Activated CD8-positive, alpha-beta memory T cell treated with anti-CD3 and anti-CD28 coated beads for 1 hour (primary cell): ENCODE measurements at places on chromosomes 2 and 18.

GRCh38 chr2:231600619-231601355, 8.1 kb downstream of the TEX44 start:
- DNase-seq, result no peak

- DNase-seq, result no peak
Measured at GRCh38 chr2:232479341-232480200, 8.1 kb downstream of the ECEL1 start.

DNA sequence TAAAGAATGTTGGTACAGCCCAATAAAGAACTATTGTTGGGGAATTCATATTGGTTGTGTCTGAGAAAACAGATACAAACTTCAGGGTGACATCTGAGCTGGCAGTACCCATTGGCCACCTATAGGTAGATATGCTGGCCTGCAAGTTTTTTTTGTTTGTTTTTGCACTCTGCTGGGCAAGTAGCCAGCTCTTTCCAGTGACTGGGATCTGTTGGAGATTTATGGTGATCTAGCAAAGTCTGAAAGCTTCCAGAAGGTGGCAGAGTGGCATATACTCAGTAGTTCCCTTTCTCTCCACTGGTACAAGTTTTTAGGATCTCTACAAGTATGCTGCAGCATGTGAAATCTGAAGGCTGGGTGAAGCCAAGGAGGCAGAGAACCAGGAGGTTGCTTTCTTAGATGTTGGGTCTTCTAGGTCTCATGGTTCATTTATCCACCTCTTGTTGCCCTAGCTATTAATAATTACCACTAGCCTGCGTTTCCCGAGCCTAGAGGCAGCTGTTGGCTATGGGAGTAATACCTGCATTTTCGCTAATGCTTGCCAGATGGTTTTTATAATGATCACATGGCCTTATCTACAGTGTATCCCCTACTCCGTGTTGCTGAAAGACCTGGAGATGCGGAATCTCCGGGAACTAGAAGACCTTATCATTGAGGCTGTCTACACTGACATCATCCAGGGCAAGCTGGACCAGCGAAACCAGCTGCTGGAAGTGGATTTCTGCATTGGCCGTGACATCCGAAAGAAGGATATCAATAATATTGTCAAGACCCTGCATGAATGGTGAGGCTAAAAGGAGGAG, 9.5 kb downstream of the COPS7B start:
- no peak for DNase-seq

GRCh38 chr2:45469314-45470099, 141.6 kb downstream of the SRBD1 start:
- DNase-seq, result no peak

DNA sequence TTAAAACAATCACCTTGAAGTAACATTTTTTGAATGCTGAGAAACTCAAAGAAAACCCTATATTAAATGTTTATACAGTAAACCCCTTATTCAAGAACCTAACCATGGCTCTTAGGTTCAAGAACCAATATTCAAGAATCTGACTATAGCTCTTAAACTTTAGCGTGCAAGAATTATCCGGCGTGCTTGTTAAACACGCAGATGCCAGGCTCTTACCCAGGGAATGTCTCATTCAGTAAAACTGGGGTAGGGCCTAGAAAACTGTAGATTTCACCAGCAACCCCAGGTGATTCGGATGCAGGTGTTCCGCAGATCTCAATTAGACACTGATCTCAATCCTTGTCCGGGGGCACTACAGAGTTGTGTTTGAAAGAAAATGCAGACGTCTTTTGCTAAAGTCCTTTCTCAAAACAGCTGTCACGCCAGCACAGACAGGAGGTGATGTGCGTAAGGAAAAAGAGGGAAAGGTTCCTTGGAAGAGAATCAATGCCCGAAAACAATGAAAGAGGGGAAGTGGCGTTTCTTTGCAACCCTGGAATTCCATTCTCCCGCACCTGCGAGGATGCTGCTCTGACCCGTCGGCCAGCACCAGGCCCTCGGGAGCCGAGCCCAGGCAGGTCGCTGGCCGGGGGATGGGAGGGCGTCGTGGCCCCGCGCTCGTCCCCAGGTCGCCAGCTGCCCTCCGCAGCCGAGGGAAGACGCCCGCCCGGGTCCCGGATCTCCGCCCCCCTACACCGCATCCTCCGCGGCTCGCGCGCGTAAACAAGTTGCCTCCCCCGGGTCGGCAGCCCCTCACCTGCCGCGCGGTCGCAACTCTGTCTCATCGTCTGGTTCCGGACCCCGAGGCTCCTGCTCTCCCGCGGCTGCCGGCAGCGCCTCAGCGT, 851 bp downstream of the EIF2AK3 start:
- DNase-seq, result no peak

DNA sequence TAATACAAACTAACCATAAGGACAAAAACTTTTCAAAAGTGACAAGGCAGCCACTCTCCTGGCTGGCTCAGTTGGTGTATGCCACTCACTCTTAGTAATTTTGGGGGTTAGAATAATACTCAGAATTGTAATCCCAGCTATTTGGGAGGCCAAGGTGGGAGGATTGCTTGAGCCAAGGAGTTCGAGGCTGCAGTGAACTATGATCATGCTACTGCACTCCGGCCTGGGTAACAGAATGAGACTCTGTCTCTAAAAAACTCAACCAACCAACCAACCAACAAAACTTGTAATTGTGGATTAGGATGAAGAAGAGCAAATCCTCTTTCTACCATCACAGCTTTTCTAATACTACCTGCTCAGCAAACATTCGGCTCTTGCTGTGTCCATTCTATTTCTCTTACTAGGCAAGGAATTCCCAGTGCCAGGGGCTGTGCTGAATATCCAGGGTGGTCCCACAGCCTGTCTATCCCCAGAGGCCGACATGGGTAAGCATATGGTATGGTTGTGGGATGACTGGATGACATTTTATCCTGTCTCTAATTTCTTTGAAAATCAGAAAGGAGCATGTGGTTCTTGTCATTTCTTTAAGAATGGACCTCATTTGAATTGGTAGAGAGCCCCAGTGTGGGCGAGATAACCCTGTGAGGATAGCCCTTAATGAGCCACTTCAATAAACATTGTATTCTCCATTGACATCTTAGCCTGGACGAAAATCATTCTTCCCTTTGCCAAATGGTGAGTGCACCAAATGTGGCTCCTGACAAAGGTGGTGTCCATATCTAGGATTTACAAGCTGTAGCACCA, 220.1 kb downstream of the MYCN start:
- no peak for DNase-seq

GRCh38 chr2:239607517-239608191, 206.8 kb upstream of the HDAC4 start:
- DNase-seq, result no peak

DNA sequence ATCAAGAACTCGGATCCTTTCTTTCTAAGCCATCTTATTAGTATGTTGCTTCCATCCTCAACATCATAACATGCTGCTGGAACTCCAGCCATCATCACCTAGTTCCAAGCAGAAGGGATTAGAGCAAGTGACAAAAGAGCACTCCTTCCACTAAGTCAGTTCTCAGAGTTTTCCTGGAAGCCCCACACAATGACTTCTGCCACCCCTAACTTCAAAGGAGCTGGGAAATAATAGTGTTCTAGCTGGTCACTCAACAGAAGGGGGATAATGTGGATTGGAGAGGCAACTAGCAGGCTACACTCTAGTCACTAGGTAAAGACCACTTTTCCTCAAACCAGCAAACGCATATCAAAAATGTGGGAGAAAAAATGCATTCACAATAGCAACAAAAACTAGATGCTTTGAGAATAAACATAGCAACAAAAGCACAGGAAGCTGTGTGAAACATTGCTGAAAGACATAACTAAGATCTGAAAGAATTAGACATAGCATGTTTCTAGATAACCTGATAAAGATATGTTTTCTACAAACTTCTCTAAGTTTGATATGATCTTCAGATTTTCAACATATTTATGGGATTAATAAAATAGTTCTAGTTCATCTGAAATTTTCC, 39.5 kb downstream of the COX7A2L start:
- DNase-seq, result no peak

- no peak for DNase-seq
Measured at GRCh38 chr2:145020139-145020538, 500.2 kb upstream of the ZEB2 start.

- DNase-seq, result no peak
Measured at GRCh38 chr2:159640176-159640575, 23.8 kb upstream of the BAZ2B start.

DNA sequence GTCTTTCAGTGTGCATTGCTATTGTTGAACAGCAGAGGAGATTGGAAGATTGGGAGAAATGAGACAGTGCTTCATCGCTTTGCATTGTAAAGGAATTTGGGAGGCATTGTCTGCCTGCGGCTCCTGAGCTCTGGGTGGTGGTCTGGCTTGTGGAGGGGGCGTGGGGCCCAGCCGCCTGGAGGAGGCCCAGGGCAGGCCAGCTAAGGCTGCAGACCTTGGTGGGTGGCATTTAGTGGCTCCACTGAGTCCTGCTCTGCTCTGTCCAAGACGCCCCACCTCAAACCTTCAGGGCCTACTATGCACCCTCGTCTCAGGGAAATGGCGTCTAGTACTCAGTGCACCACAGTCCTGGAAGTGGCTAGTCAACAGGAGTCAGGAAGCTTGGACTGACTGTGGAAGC, 5.7 kb upstream of the HS1BP3 start:
- DNase-seq, result no peak

DNA sequence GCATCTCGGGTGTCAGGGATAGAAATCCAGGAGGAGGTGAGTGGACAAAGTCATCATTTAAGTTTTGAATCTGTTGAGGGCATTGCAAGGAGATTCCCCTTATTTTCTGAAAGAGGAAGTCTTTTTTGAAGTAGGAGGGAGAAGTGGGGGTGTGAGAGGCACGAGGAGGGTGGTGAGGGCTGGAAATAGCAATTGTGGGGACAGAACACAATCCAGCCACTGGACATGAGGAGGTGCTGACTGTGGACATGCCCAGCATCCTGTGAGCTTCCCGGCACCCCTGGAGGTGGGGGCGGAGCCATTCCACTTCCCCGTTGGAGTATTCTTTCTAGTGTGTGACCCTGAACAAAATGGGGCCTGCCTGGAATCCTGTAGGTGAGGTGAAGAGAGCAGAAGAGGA, 310.7 kb upstream of the EPAS1 start:
- no peak for DNase-seq

- DNase-seq, result no peak
Measured at GRCh38 chr18:37306432-37306831, 259.2 kb downstream of the CELF4 start.

- DNase-seq, result no peak
Measured at GRCh38 chr2:196851088-196851487, 41.9 kb upstream of the C2orf66 start.

DNA sequence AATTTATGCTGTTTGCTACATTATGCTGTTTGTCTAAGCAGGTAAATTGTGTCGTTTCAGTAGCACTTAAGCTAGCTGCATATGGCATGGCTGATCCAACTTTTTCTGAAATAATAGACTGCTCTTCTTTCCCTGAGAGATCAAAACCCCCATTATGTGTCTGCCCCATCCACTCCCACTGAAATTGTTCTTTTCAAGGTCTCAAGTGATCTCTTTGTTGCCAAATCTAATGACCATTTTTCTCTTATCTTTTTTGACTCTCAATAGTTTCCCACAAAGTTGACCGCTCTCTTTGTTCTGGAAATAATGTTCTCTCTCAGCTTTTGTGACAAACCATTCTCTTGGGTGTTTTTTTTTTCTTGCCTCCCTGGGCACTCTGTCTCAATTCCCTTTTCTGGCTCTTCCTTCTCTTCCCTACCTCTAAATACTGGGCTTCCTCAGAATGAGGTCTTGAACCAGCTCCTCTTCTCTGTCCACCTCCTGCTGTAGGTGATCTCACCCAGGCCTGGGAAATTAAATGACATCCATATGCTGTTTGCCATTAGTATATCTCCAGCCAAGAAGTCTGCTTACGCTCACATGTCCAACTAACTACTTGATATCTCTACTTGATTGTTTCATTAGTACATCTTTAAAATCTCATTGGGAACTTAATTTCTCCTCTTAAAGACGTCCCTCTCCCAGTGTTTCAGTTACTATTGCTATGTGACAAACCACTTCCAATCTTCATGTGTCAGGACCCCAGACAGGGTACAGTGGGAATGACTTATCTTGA, 107.3 kb upstream of the TLK1 start:
- DNase-seq, result no peak

DNA sequence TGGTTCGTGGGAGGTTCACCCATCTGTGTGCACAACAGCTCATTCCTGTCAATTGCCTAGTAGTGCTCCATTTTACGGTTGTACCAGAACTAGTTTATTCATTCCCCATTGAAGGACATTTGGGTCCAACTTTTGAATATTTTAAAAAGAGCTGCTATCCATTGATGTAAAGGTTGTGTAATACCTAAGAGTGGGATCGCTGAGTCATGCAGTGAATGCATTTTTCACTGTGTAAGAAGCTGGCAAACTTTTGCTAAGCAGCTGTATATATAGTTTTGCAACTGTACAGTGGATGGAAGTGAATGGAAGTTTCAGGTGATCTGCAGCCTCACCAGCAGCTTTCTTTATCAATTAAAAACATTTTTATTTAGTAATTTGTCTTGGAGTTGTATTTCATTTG, 104.5 kb downstream of the DCDC2C start:
- no peak for DNase-seq

DNA sequence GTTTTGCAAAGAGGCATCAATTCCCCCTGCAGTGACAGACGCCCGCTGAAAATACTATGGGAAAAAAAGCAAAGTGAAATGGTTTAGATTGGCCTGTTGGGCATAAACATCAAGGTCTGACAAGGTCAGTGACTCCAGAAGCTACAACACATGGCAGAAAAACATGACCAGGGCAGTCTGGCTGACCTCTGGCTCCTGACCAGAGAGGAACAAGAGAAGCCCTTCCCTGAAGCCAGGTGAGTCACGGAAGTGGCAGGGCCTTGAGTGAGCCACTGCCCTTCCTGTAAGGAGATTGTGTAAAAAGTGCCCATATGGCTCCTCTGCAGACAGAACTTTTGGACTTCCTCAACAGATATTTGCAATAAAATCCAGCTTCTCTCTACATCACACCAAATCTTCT, 72.0 kb downstream of the DNER start:
- no peak for DNase-seq

DNA sequence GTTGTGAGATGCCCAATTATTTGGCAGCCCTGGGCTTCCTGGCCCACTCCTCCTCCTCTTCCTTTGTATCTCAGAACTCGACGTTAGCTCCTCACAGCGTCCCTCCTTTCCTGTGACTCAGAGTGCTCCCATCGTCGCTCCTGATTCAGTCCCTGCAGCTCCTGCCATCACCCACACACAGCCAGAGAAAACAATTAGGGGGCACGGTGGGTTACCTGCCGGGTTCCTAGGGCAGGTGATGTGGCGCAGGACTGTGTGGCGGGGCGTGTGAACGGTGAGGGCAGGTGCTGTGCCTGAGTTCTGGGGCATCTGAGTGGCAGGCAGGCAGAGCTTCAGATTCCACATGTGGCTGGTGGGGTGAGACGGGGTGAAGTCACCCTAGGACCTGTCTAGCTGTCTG, 42.6 kb downstream of the GLI2 start:
- DNase-seq, result no peak

GRCh38 chr2:218722876-218723785, 12.5 kb downstream of the TTLL4 start:
- DNase-seq, result no peak
